ENCODE measurements at places on chromosomes 6 and 20.
A peak's percentile ranks its signal among the peaks of the same experiment; 100 is the strongest.

- no peak for DNase-seq
Observed at GRCh38 chr6:22751223-22751622, 181.9 kb downstream of the HDGFL1 start.

DNA sequence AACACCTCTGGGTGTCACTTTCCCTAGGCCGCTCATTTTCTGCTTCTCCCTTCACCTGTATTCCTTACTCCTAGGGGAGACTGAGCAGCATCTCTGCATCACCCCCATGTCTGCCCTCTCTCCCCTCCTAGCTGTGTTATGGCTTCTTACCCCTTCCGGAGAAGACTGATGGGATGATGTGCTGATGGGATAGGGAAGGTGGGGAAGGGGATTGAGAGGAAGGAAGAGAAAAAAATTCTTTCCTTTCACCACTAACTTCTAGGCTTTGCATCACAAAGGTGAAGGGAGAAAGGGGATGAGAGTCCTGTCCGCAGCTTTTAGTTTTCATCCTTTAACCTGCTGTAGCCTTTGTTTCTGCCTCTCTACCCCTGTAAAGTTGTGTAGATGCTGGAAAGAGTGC, 26.7 kb downstream of the AKAP7 start:
- DNase-seq: no peak

DNA sequence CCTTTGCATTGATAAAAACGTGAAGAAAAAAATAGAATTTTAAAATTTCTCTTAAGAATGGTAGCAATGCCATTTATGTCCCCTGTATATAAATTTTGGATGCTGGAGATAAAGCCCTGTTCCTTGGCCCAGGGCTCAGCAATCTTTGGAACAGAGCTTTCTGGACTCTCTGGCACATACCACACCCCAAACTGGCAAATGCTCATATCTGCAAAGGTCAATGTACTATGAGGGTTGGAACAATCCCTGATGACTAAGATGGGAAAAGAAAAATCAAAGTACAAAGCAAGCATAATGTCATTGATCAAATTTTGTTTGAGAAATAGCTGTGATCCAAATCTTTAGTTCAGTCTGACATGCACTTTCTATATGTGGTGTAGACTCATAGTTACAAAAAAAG, 158.1 kb upstream of the HCRTR2 start:
- DNase-seq: no peak

GRCh38 chr6:42460883-42461282, 9.2 kb upstream of the TRERF1 start:
- peak; percentile 23 for DNase-seq

DNA sequence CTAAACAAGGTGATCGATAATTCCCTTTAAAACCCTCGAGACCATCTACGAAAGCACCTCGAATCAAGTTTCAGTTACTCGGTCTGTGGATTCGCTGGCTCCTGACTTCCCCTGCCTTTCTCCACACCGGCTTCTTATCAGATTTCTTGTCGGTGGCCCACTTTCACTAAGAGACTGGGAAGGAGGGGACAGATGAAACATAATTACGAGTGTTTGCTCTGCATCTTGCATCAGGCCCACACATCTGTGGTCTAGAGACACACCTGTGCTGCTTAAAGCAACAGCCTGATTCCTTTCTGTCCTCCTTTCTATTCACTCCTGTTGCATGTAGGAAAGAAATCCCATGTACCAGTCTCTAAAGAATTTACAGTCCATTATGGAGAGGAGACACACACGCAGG, 37.7 kb downstream of the INSM1 start:
- DNase-seq: no peak

DNA sequence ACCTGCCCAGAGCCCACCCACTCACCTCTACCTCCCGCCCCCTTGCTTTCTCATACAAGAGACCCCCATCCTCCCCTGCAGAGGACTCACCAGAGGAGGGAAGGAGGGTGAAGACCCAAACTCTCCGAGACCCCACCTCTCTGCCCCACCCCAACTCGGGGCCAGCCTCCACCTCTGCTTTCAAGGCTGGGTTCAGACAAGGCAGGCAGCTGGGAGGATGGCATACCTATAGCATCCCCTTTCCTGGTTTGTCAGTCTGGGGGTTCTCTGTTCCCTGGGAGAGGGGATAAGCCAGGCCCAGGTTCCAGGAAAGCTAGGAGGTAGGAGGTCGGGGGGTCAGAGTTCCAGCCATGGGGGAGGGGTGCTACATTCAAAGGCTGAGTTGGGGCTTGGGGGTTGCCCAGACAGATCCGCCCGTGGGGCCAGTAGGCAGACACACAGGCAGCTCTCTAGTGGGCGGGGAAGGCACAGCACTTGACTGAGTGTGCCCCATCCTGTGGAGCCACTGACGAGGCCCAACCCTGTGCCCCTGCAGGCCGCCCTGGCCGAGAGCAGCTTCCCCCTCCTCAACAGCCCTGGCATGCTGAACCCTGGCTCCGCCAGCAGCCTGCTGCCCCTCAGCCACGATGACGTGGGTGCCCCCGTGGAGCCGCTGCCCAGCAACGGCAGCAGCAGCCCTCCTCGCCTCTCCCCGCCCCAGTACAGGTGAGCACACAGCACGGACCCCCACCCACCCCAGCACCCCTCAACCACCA, 40.8 kb upstream of the MDFI start:
- DNase-seq: no peak

- no peak for DNase-seq
Observed at GRCh38 chr6:88302769-88303225, 136.7 kb upstream of the CNR1 start.

DNA sequence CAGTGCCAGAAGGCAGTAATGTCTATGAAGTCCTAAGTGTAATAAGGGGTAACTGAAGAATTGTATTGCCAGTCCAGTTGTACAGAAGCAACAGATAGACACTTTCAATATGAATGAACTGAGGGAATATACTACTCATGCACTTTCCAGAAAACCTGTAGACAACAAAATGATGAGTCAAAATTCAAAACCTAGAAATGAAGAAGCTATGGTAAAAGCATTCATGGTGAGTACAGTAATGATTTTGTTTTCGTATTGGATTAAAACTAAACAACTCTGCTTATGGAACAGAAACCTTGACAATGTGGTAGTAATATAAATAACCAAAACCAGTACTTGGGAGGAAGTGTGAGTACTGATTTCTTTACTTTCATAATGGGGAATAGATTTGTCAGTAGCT, 35.0 kb downstream of the ARMC2 start:
- DNase-seq: no peak

- DNase-seq: no peak
Observed at GRCh38 chr6:44169154-44169553, 10.5 kb downstream of the CAPN11 start.

DNA sequence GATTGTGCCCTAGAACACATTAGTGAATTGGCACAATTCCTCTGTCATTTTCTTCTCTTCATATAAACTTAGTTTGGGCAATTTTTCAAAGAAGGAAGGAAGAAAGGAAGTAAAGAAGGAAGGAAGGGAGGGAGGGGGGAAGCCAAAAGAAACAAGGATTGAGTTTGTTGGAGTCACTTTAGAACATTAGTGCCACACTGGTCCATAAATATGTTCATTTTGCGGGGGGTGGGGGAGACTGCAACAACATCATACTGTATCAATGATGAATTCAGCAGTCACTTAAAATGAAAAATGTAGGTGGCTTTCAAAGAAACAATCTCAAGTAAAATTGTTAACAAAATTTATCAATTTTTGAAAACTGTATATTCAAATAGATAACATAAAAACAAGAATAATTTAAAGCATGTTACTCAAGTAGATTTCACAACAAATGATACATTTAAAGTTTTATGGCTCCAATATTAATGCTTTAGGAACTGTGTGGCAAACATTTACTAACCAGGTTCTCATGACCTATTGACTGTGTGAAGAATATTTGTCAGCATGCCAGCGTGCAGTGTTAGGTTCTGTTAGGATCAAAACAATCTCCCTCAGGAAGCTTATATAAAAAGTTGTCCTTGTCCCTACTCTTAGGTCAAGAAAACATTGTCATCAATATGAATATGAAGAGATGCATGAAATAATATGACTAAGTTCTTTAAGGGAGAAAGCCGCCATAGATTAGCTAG, 208.1 kb upstream of the AGPAT4 start:
- DNase-seq: no peak

DNA sequence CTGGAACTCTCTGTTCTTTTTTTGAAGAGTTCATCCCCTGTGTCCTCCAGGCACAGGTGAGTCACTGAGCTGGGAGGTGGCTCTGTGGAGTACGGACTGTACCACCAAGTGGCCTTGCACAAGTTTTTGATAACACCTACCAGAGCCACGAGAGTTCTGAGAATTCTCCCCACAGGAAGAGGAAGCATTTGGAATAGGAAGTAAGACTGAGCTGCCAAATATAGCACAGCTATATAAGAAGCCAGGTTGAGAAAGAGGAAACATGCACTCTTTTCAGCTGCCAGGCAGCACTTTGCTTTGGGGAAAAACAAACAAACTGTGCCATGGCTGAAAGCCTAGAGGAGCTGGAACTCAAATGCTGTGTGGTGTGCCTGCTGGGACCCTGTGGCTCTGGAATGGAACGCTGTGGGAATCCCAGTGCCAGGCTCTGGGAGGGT, 70.8 kb upstream of the RIPOR2 start:
- DNase-seq: no peak

DNA sequence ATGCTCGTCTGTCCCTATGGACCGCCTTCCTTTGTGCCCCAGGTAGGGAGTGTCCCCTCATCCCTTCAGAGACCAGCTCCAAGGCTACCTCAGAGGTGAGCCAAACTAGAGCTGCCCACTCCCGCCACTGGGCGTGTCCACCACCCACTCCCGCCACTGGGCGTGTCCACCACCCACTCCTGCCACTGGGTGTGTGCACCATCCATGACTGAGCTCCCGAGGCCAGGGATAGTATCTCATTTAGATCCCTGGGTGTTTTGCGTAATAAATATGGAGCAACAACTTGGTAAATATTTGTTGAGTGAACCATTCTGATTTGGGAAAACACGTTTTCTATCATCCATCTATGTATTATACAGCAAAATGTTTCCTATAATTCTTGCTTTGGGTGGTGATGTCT, 68.8 kb downstream of the ZBTB2 start:
- DNase-seq: peak; percentile 12

DNA sequence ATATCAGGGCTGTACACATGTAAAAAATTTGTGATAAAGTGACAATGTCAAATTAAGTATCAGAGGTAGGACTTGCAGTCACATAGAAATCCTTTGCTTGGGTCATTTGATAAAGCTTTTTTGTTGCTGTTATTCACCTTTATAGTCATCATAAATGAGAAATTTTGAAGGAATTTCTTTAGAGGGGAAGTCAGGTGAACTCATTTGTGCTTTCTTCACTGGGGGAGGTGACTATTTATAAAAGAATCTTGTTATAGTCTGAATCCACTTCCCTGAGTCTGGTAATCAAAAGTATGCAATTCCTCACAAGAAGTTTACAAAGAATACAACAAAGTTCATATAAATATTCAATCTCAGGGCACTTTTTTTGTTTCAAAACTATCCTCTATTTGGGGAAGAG, 47.7 kb downstream of the FRK start:
- peak; percentile 49 for DNase-seq

DNA sequence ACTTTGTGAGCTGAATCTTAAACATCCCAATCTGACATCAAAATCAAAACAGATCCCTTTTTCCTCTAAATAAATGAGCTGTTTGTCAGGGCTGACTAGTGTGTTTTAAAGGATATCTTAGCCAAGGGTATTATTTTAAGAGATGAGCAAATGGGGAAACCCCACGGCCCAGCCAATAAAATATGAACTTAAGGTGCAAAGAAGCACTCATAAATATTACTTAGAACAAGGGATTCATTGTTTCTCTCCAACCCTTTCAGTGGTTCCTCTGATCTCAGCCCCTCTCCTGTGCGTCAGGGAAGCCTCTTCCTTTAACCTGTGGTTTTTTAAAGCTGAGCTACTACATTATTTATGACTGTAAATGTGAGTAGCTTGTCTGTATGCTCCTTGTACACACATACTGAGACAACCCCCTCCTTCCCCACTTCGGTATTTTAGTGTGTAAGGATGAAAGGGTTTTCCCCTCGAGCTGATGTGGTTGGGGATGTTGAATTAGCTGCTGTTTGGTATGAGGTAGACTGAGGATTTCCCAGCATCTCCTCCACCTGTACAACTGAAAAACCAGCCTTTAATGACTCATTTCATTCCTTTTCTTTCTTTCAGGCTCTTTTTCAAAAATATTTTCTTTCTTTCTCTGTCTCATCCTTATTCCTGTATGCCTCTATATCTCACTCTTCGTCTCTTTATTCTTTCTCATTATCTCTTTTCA, 6.5 kb downstream of the BMP5 start:
- DNase-seq: peak; percentile 95

- DNase-seq: peak; percentile 24
Observed at GRCh38 chr6:34671367-34671766, 25.2 kb downstream of the ILRUN start.

GRCh38 chr6:170505306-170505705, 47.8 kb downstream of the PSMB1 start:
- DNase-seq: no peak

DNA sequence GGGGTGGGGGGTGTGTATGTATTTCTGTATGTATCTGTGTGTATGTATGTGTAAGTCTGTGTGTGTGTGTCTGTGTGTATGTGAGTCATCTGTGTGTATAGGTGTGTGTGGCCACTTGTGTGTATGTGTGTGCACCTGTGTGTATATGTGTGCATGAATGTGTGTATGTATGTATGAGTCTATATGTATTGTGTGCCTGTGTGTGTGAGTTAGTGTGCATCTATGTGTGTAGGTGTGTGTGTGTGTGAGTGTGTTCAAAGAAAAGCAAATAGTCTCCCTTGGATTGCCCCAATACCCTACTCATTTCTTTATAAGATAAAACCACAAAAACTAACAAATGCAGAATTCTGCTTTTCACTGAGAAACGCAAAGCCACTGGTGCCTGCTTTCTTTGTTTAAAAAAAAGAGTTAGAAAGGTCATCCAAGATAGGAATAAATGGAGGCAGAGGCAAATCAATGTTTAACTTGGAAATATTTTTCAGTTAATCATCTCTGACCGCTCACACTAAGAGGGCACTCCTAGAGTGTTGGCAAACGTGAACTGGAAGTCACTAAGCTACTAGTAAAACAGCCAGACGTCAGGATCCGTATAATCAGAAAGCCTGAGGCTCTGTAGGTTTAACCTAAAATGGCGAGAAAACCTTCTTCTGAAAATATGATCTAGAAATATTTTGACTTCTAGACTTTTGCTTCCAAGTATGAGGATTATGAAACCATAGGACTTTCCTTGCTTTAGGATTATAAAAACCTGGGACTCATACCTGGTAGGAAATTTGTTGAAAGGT, 37.4 kb upstream of the JAG1 start:
- no peak for DNase-seq

- DNase-seq: peak; percentile 60
Observed at GRCh38 chr6:34423254-34423653, 2.6 kb downstream of the RPS10 start.

GRCh38 chr20:17504898-17505635, 26.1 kb downstream of the BFSP1 start:
- DNase-seq: peak; percentile 79

GRCh38 chr6:75842732-75843131, 93.7 kb downstream of the MYO6 start:
- DNase-seq: no peak

- no peak for DNase-seq
Observed at GRCh38 chr20:60116128-60116909, 158.1 kb downstream of the CDH26 start.

- DNase-seq: peak; percentile 94
Observed at GRCh38 chr6:149895833-149896271, 2.1 kb downstream of the RAET1E start.

Data from ELR (cell line).